ELF-1 (cell line): ENCODE measurements at places on chromosomes 16 and 17.

- no peak for DNase-seq
These were observed 5.0 kb downstream of the TAOK2 start for GRCh38 chr16:29978564-29979270.

GRCh38 chr16:896261-897199 lies 74.3 kb downstream of the LMF1 start:
- DNase-seq, result no peak

DNA sequence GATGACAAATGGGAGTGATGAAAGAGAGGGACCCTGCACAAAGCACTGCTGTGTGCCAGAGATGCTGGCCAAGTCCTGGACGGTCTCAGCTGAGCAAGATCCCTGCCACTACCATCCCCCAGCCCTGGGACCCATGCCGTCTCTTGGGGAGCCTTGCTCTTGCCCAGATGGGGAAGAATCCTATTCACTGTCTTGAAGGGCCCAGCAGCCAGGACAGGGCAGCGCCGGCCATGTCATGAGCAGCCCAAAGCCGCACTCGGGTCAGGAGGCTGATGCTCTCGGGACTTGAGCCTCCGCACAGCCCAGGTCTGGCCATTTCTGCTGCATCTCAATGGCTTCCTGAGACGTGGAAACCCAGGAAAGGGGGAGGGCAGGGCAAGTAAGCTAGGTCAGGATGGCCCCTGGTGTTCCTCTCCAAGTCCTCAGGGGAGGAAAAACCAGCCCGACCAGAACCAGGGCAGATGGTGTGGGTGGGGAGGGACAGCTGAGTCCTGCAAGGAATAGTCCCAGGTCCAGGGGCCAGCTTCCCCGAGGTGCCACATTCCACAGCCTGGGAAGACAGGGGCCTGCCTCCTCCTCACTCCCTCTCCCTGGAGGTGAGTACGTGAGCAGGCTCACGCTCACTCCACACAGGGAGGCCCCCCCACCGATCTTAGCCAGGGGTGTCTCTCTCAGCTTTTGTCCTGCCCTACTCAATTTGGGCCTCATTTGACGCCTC lies 7.8 kb upstream of the KRT19 start:
- DNase-seq, result peak; percentile 95

DNA sequence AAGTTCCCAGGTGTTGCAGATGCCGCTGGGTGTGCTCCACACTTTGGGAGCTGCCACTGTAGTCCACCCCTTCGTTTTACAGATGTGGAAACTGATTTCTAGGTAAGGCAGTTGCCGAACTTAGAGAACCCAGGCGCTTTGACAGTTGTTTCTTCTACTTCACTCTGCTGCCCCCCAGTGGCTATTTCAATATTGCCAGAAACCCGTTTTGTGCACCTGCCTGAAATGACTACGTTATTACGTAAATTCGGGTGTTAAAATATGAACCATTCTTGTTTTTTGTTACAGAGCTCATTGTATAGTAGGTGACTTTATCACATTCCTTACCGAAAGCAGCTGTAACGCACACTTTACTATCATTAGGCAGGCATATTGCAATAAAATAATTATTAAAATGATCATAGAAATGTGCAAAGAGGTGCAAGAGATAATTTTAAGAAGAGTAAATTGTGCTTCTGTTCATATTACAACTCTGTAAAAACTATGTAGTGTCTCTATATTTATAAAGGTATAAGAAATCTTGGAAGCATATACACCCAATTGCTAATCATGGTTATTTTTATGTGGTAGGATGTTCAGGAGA lies 44.9 kb downstream of the OTOA start:
- peak; percentile 68 for DNase-seq

GRCh38 chr17:56130631-56131030 lies 22.6 kb upstream of the ANKFN1 start:
- DNase-seq, result no peak

GRCh38 chr16:86661706-86662105 lies 83.4 kb downstream of the FOXL1 start:
- no peak for DNase-seq

GRCh38 chr17:38430316-38430715 lies 2.1 kb downstream of the ARHGAP23 start:
- DNase-seq, result no peak

- peak; percentile 63 for DNase-seq
These were observed 13.0 kb downstream of the KATNB1 start for GRCh38 chr16:57748596-57748995.

GRCh38 chr16:1979271-1980029 lies 1.8 kb downstream of the NOXO1 start:
- peak; percentile 69 for DNase-seq

GRCh38 chr17:77767148-77767547 lies 191.4 kb upstream of the TNRC6C start:
- DNase-seq, result no peak

- DNase-seq, result no peak
These were observed 1299.0 kb downstream of the CDH11 start for GRCh38 chr16:63822818-63823217.

DNA sequence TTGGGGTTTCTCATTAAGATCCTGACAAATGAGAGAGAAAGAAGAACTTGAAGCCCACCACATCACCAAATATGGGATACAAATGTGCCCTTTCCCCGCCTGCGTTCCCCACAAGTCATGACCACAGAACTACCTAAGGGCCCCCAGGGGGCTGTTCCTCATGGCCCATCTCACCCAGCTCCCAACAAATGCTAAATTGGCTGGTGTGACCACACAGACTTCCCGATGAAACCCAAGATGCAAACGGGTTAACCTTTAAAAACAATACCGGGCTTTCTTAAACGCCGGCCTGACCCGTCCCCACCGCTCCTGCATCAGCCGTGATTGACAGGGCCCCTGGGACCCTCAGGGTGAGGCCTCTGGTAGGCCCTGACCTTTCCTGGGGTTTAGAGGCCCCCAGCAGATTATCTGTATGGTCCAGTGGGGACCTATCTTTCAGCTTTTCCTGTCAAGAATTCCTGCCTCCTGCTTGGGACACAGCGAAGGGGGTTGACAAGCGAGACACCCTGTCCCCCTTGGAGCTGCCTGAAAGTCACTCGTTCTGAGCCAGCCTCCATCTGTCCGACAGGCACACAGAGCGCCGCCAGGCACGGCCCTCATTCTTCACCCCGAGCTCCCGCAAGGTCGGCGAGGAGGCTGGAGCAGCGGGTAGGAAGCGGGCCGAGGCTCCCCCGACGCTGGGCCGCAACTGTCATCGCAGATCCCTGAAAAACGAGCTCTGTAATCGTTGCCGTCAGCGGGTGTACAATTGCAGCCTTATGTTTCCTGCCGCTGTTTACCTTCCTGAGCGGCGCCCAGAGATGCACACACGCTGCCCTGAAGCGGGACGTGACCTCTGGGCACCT lies 300.1 kb downstream of the FOXL1 start:
- no peak for DNase-seq

DNA sequence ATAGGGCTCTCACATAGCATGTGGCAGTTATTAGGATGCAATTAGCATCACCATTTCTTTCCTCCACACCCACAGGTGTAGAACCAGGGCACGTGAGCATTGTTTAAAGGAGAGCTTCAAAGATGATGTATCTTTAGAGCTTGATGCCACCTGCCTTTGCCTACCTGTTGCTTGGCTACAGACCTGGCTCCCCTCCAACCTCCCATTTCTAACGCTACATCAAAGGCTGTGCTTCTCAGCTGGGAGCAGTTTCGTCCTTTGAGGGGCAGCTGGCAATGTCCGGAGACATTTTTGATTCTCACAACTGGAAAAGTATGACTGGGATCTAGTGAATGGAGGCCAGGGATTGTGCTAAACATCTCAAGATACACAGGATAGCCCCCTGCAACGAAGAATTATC lies 78.5 kb upstream of the CLEC3A start:
- no peak for DNase-seq

- no peak for DNase-seq
These were observed 3.1 kb downstream of the PRSS8 start for GRCh38 chr16:31132303-31132979.

GRCh38 chr16:81657224-81657623 lies 121.9 kb upstream of the PLCG2 start:
- DNase-seq, result no peak

GRCh38 chr17:7837408-7838088 lies 3.5 kb downstream of the KDM6B start:
- no peak for DNase-seq

DNA sequence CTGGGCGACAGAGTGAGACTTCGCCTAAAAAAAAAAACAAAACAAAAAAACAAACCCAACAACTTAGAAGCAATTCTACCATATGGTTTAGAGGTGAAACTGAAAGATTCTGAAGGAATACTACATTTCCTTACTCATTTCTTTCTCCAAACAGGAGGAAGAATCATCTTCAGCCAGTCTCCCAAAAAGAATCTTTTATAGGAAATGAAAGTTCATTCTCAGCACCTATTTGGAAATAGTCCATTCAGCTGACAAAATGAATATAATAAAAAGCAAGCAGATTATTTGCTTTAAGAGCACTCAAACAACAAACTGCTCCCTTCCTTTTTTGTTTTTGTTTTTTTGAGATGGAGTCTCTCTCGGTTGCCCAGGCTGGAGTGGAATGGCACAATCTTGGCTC lies 17.7 kb downstream of the GRB2 start:
- no peak for DNase-seq

DNA sequence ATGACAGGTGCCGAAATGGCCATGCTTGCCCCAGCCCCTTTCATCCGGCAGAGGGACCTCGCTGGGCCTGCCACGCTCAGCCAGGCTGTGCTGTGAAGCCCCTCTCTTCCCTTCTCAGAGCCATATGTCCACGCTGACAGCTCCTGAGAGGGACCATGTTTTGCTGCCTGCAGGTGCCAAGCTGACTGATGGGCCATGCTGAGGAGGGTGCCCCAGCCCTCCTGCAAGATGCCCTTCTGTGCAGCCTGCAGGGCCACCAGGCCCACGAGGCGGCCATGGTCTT lies 33.1 kb upstream of the CDH15 start:
- DNase-seq, result no peak

DNA sequence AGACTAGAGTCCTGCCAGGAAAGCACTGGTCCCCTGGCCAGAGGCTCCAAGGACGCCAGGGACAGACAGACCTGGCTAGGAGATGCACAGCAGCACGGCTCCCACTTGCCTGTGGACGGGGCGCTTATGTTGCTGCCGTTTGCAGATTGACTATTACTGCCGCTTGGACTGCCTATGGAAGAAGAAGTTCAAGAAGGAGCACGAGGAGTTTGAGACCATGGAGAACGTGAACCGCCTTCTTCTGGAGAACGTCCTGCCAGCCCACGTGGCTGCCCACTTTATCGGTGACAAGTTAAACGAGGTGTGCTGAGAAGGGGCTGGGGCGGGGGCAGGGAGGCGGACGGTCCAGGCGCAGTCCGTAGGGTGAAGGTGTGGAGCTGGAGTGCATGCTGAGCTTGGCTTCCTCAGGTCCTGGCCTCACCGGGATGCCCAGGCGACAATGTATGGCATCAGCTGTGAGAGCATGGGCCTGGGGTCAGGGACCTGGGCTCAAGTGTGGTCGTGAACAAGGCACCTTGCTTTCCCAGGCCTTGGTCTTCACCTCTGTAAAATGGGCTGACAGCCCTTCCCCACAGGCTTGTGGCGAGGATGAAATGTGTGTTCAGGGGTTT lies 45.6 kb downstream of the ADCY7 start:
- DNase-seq, result no peak

- DNase-seq, result no peak
These were observed 34.1 kb downstream of the FAM20A start for GRCh38 chr17:68567035-68567434.

- DNase-seq, result no peak
These were observed 10.4 kb downstream of the ERBB2 start for GRCh38 chr17:39709998-39710964.

DNA sequence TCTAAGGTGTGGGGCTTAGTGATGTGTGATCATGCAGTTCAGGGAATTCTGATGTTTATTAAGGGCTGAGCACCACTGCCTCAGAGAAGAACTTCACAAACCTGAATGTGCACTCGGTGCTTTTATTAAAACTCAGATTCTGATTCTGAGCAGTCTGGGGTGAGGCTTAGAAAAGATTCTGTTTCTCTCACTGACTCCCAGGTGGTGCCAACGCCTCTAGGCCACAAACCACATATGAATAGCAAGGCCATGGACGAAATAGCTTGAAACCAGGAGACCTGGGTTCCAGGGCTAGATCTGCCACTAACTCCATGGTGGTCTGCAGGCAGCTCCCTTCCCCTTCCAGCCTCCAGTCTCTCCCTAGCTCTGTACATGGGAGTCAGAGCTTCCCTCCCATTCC lies 169.1 kb downstream of the HS3ST3B1 start:
- no peak for DNase-seq

- peak; percentile 18 for DNase-seq
These were observed 17.4 kb downstream of the ASPSCR1 start for GRCh38 chr17:81994593-81995462.

GRCh38 chr16:69909043-69909442 lies 42.1 kb upstream of the CLEC18A start:
- DNase-seq, result no peak

GRCh38 chr17:2965621-2966595 lies 97.5 kb downstream of the OR1D5 start:
- peak; percentile 84 for DNase-seq

DNA sequence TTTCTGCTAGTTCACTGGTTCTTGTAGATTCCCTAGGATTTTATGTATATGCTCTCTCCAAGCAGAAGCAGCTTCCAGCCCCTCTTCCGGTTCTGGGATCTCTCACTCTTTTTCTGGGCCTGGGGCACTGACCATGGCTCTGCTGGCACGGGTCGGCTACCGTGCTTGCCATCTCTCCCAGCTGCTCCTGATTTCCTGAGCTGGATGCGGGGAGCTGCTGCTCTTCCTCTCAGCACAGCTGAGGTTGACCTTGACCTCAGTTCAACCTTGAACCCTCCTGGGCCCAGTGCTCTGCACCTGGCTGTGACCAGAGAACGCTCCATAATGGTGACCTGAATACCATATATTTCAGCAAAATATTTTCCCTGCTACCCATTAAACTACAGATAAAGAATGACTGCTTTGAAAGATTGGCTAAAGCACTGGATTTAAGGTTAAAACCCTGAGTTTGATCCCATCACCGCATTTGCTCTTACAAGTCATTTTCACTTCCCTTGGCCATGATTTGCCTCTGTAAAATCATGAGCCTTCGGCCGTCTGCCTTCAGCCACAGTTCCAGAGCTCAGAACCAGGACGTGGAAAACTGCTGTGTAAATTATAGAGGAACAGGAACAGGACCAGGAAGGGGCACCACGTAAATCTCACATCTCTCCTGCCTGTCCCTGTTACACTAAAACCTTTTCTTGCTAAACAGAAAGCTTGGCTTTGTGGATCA lies 130.8 kb upstream of the CHMP6 start:
- no peak for DNase-seq

DNA sequence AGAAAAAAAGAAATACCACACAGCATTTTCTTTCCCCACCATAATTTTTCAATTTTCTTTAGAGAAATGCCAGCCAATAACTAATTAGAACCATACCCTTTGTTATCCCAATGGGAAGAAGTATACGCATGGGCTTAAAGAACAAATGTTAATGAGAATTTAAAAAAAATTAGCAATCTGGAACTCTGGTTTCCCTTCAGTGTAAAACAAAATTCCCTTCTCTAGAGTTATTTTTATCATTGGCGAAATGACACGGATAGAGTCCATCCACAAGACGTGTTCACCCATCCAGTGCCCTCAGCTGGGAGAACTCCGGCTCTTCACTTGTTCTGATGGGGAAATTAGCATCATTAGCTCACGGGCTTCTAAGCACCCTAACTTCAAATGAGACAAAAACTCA lies 3.3 kb downstream of the NXN start:
- no peak for DNase-seq

GRCh38 chr16:88069397-88070168 lies 118.3 kb downstream of the BANP start:
- DNase-seq, result peak; percentile 37
